ENCODE measurements at places on chromosomes 1 and 21. TPM values are rescaled to one million over a fixed set of nuclear protein-coding genes. Genes with fewer than 3 reads are reported as not detected.

RNF220 gene
- 55.3 TPM for total RNA-seq

PADI3 gene
- 0.89 TPM for total RNA-seq

MRAP gene
- total RNA-seq = not detected

KRTAP7-1 gene
- not detected for total RNA-seq

KCNH1 gene
- 2.0 TPM for total RNA-seq

CHAF1B gene
- total RNA-seq = 11.8 TPM

SYT2 gene
- 0.31 TPM for total RNA-seq

ZBTB37 gene
- 1.3 TPM for total RNA-seq
